ENCODE measurements at places on chromosomes 13 and 19.

GRCh38 chr19:12646551-12646950 is 20.0 kb downstream of the MAN2B1 start:
- DNase-seq: no peak

- no peak for DNase-seq
These were observed 12.0 kb downstream of the CERS4 start for GRCh38 chr19:8221161-8221560.

GRCh38 chr19:1408300-1409203 is 1.2 kb downstream of the DAZAP1 start:
- peak; percentile 40 for DNase-seq

DNA sequence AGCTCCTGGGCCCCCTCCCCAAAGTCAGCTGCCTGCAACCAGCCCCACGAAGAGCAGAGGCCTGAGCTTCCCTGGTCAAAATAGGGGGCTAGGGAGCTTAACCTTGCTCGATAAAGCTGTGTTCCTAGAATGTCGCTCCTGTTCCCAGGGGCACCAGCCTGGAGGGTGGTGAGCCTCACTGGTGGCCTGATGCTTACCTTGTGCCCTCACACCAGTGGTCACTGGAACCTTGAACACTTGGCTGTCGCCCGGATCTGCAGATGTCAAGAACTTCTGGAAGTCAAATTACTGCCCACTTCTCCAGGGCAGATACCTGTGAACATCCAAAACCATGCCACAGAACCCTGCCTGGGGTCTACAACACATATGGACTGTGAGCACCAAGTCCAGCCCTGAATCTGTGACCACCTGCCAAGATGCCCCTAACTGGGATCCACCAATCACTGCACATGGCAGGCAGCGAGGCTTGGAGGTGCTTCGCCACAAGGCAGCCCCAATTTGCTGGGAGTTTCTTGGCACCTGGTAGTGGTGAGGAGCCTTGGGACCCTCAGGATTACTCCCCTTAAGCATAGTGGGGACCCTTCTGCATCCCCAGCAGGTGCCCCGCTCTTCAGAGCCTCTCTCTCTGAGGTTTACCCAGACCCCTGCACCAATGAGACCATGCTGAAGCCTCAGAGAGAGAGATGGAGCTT is 4.7 kb upstream of the CEACAM5 start:
- DNase-seq: no peak

- no peak for DNase-seq
These were observed 173.7 kb upstream of the TMTC4 start for GRCh38 chr13:100848304-100848703.

DNA sequence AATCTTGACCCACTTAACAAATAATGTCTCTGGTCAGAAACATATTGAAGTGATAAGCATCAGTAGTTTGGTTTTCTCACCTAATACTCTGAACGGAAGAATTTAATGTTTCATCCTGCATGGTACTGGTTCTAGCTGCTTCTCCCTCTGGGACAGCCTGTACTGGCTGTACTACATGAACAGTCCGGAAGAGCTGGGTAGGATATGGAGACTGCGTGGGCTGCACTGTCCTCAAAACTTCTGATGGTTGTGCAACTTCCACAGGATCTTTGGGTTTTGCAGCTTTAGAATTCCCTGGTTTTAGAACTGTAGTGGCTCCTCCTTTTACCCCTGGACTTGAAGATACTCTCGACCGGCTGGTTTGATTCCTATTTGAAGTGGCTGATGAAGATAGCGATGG is 78.3 kb downstream of the ELF1 start:
- DNase-seq: no peak

GRCh38 chr13:35389535-35389934 is 87.0 kb downstream of the MAB21L1 start:
- no peak for DNase-seq

GRCh38 chr19:47891923-47892666 is 6.0 kb upstream of the SULT2A1 start:
- DNase-seq: no peak

DNA sequence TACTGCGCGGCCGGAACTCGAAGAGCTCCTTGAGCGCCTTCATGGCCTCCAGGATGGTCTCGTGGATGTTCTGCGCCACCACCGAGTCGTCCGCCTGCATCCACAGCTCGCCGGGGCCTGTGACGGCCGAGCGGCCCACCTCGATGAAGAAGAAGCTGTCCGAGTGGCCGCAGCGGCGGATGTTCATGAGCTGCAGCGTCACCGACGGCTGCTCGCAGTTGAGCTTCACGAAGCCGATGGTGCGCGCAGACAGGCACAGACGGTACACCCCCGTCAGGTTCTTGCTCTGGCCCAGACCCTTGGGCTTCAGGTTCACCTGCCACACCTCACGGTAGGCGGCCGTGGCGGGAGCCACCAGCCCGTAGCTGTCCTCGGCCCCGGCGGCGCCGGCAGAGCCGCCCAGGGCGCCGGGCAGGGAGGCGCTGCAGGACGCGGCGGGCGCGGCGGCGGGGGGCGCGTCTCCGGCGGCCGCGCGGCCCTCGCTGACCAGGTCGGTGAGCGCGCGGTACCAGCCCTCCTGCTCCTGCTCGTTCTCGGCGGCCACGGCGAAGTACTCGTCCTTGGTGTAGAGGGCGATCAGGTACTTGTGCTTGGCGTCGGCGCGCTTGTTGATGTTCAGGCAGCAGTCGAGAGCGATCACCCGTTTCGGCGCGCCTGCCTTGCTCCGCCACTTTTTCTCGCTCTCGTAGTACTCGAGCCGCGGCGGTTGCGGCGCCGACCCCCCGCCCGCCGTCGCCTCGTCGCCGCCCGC is 1.1 kb downstream of the IRS2 start:
- DNase-seq: peak; percentile 69

DNA sequence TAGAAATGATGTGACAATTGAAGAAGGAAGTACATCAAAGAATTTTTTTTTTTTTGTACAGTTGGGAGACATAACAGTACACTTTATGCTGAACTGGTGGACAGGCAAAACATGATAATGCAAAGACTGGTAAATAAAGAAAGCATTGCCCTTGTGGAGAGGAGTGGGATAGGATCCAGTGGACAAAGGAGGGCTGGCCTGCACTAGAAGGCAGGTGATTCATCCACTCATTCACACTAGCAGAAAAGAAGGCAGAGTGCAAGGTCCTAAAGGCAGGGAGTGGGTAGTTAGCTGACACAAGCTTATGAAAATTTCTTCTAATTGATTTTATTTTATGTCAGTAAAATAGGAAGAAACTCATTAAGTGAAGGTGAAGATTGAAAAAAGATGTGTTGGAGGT is 17.6 kb upstream of the NALCN start:
- no peak for DNase-seq

- DNase-seq: no peak
These were observed 13.4 kb upstream of the KLK4 start for GRCh38 chr19:50924586-50924985.

DNA sequence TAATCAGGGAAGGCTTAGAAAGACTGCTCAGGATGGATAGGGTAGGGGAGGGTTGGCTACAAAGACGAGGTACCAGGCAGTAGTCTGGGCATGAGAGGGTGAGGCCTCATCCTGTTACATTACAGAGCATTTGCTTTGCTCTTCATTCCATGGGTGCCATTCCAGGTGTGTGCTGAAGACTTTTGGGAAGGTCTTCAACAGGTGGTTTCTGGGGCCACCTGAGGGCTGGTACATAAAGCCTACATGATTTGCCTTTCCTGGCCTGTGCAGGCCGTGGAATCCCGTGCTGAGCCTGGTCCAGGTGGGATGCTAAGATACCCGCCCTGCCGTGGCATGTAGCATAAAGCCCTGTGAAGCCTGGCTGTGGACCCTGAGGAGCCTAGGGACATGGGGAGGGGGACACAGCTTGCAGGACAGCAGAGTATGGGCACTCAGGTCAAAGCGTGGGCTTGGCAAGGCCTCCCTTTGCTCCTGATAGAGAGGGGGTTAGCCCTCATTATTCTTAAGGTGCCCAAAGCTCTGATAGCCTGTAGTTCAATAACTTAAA is 55.6 kb upstream of the ZNF536 start:
- no peak for DNase-seq

- DNase-seq: peak; percentile 97
These were observed 48.7 kb downstream of the LYL1 start for GRCh38 chr19:13053761-13054625.

- DNase-seq: no peak
These were observed 572.4 kb downstream of the UQCRFS1 start for GRCh38 chr19:28640506-28640905.

- no peak for DNase-seq
These were observed 414.8 kb downstream of the GPC5 start for GRCh38 chr13:91813253-91813652.

- DNase-seq: no peak
These were observed 12.4 kb upstream of the GRWD1 start for GRCh38 chr19:48433337-48433736.

DNA sequence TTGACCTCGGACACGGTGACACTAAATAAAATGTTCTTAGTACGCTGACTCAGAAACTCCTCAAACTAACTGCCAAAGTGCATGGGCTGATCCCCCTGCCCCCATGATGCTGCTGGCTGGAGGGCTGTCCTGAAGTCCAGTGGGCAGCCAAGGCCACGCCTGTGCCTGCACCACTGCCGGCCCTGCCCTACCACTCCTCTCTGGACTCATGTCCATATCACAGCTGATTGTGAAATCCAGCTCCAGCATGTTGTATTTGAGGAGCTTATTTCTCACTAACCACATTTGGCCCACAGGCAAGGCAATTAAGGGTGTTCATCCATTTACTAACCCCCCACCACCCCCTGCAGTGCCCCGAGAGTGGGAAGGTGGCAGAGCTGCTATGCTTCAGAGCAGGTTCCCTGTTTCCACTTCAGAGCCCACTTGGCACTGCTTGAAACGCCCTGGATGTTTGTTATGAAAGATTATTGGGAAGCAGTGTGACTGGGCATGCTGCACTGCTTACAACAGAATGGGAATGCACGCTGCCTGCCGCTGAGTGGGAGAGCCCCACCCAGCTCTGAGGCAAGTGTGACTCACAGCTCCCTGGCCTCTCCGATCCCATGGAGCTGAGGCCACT is 114.0 kb downstream of the UQCRFS1 start:
- DNase-seq: peak; percentile 71

DNA sequence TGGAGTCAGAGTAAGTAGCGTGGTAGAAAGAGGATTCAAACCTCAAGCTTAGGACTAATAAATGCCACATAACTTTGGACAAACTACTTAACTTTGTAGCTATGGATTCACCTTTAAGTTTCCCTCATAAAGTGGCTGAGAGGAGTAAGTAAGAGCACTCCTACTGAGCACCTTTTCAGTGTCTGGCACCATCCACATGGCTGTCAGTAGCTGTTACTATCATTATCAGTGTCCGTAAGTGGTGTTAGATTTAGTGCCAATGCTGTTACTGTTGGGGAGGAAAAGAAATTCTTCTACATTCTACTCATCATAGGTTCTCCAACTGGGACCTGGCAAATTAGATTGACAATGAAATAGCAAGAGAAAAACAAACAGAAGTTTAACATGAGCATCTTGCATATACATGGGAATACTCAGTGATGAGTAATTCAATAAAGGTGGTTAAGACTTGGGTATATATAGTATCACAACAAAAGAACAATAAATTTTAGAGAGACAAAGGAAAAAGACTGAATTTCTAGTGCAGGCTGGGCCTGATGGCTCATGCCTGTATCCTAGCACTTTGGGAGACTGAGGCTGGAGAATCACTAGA is 165.6 kb upstream of the NBEA start:
- DNase-seq: no peak

DNA sequence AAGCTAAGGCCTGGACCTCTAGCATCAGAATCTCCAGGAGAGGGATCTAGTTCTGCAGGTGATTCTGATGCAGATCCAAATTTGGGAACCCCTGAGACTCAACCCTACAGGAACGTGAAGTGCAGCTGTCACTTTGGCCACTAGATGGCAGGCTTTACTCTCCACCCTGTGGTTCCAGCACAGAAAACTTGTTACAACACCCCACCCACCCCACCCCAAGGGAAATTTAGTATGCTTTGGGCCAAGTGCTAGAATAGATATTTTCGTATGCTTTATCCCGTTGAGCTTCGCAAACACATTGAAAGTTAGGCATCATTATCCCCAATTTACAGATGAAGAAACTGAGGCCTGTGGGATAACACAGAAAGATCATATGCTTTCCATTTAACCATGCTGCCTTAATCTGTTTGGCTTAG is 232.0 kb downstream of the B3GLCT start:
- DNase-seq: peak; percentile 45

Data from fibroblast of skin of right biceps (primary cell).